ENCODE measurements at places on chromosomes 1 and 21. TPM values are rescaled to one million over a fixed set of nuclear protein-coding genes. Genes with fewer than 3 reads are reported as not detected.

AMPD2 gene
- total RNA-seq: 54.3 TPM

DMRTA2 gene
- total RNA-seq: not detected

SPRR2D gene
- not detected for total RNA-seq

SPRR1B gene
- not detected for total RNA-seq

ZBTB48 gene
- 39.7 TPM for total RNA-seq

GSTM1 gene
- 28.5 TPM for total RNA-seq

KRTAP19-5 gene
- total RNA-seq: not detected

LRIG2 gene
- 19.2 TPM for total RNA-seq

KRTAP19-2 gene
- not detected for total RNA-seq

SPRR1A gene
- not detected for total RNA-seq

DPT gene
- 14.4 TPM for total RNA-seq

LCE1E gene
- total RNA-seq: not detected

PDPN gene
- 28.9 TPM for total RNA-seq

HMCN1 gene
- total RNA-seq: 20.0 TPM

CCDC181 gene
- total RNA-seq: 6.1 TPM

OR6K3 gene
- total RNA-seq: not detected

FCRL4 gene
- total RNA-seq: not detected

DESI2 gene
- 47.1 TPM for total RNA-seq

CATSPERE gene
- 3.1 TPM for total RNA-seq

GNG4 gene
- total RNA-seq: 16.2 TPM

CYP4A11 gene
- 0.69 TPM for total RNA-seq

GBP7 gene
- not detected for total RNA-seq

MUTYH gene
- total RNA-seq: 36.5 TPM

DMBX1 gene
- 0.33 TPM for total RNA-seq

MEX3A gene
- 5.8 TPM for total RNA-seq

RGS13 gene
- total RNA-seq: 0.10 TPM

FMO2 gene
- total RNA-seq: 8.7 TPM

Measured in spinal cord (tissue), 10 donors.